ENCODE measurements at places on chromosomes 3 and 15.

DNA sequence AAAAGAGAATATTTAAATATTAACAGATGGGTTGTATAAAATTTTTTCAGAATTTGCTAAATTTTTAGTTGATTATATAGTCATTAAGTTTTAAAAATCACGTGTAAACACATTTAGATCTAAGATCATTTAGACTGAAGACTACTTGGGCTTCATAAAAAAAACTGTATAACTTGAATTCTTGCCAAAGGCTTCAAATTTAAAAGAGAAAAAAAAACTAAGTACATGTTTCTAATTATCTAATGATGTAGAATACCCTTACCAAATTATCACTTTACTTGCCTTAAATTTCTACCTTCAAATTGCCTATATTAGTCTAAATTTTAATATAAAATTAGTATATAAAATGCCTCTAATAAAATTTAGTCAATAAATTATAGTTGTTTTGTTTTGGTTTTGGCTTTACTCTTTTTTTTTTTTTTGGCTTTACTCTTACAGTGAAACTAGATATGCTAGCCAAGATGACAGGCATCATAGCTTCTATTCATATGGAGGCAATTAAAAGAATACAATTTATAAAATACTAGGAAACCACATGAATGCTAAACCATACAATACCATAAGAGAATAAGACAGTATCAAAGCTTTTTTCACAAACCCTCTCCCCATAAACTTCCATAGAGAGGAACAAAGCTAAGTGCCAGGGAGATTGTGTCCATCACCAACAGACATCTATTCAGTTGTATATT is 183.1 kb upstream of the KCNMB2 start:
- peak; percentile 46 for DNase-seq

DNA sequence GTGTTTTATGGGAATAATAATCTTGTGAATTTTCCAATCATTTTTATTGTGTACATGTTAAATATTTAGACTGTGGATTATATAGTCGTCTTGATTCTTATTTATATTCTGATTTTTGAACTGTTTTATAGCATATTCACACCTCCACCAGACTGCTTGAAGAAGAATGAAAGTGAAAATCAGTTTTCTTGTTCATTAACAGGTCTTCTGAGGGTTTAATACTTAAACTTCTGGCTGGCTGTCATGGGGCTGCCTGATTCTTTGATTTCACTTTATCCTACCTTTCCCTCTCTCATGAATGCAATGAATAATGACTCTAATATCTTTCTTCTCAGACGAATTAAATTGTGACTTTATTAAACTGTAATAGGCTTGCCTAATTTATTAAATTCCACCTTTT is 56.2 kb downstream of the ATP2C1 start:
- DNase-seq = no peak

DNA sequence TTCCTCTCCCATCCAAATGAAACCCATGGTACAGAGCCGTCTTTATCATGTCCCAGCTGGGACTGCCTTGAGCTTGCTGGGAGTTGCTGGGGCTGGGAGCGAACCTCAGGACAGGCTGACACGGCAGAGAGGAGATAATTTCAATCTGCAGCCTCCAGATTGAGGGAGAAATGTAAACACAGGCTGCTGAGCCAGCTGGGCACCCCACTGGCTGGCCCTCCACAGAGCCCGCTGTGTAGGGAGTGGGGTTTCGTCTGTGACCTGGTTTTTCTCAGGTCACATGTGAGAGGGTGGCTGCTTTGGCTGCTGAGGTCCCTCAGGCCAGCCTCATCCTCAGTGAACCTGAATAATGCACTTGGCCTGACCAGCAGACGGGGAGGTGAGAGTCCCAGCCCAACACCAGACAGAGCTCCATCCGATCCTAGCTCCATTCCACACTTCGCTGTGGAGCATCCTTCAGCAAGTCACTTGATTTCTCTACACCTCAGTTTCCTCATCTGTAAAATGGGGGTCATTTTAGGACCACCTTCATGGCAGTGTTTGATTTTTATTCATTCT is 121.6 kb upstream of the MRPS22 start:
- DNase-seq = no peak

GRCh38 chr15:101543431-101543830 is 53.9 kb upstream of the PCSK6 start:
- no peak for DNase-seq

- no peak for DNase-seq
Measured at GRCh38 chr15:100672959-100673358, 70.6 kb downstream of the ASB7 start.

GRCh38 chr3:114904633-114905032 is 242.5 kb downstream of the ZBTB20 start:
- DNase-seq = no peak

DNA sequence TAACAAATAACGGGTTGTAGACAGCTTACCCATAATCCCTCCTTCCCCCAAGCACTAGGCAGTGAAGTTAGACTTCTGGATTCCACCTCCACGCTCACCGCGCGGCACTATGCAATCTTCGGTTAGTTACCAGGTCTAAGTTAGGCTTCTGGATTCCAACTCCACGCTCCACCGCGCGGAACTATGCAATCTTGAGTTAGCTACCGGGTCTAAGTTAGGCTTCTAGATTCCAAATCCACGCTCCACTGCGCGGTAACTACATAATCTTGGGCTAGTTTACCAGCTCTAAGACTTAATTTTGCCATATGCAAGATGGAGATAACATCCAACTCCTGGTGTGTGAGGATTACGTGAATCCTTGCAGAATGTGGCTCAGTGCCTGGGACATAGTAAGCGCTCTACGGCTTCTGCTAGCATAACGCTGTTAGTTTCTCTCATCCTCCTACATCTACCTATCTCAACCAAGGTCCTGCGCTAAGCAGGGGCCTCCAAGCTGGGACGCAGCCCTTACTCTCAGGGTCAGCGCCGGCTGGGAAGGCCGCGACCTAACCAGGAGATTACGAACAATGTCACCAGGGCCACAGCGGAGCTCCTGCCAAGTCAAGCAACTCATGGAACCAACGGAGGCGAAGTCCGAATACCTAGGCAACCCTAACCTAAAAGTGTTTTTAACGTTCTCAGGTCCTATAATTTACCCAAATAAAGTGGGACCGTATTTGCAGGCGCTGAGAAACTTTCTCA is 497 bp upstream of the RPLP1 start:
- no peak for DNase-seq

All from DMS79 treated with DMSO at 0.1 percent for 48 hours (cell line).